ENCODE measurements at places on chromosomes 1 and 21.

DNA sequence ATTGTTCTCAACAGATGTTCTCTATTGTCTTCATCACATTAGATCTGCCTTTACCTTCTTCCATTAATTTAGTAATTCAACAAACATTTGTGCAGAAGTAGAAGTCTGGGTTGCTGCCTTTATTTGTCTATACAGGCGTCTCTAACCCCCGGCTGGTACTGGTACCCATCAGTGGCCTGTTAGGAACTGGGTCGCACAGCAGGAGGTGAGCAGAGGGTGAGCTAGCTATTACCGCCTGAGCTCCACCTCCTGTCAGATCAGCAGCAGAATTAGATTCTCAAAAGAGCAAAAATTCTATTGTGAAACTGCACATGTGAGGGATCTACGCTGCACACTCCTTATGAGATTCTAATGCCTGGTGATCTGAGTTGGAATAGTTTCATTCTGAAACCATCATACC is 12.9 kb upstream of the EDEM3 start:
- DNase-seq, result no peak

DNA sequence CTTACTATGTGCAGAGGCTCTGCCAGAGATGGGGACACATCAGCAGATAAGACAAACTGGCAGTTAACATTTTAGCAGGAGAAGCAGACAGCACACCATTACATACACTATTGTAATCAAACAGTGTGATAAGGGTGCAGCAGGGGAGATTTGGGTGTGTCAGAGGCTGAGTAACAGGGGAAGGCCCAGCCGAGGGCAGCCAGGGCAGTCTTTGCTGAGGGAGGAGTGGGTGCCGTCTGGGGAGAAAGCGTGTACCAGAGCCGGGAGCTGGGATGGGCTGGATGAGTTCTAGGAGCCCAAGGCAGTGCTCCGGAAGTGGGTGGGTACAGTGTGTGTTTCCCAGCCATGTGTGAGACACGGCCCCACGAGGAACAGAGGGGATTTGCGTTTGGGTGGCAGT is 31.2 kb downstream of the KCNA10 start:
- DNase-seq, result no peak

- DNase-seq, result no peak
Observed at GRCh38 chr1:40930174-40930964, 49.1 kb upstream of the CTPS1 start.

- DNase-seq, result no peak
Observed at GRCh38 chr1:170095976-170096748, 21.7 kb upstream of the KIFAP3 start.

- no peak for DNase-seq
Observed at GRCh38 chr1:158563853-158564252, 6.5 kb downstream of the OR6P1 start.

DNA sequence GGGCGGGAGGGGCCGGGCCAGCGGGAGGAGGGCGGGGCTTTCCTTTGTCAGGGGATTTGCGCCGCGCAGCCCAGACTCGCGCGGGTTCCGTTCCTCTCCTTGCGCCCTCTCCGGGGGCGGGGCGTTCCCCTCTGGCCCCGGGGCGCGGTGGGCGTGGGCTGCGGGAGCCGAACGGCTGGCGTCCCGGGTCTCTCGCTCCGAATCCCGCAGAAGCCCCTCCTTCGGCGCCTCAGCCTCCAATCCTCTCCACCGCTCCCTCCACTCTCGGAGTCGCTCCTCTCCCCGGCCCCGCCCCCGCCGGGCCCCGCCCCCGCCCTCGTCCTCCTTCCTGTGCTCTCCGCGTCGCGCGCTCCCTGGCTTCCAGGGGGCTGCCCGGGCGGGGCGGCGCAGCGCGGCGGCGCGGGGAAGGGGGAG is 82.8 kb upstream of the BMP8A start:
- DNase-seq, result peak; percentile 84

- no peak for DNase-seq
Observed at GRCh38 chr1:172180501-172181285, 239.8 kb upstream of the C1orf105 start.

- no peak for DNase-seq
Observed at GRCh38 chr1:56180520-56181190, 398.7 kb downstream of the PLPP3 start.

DNA sequence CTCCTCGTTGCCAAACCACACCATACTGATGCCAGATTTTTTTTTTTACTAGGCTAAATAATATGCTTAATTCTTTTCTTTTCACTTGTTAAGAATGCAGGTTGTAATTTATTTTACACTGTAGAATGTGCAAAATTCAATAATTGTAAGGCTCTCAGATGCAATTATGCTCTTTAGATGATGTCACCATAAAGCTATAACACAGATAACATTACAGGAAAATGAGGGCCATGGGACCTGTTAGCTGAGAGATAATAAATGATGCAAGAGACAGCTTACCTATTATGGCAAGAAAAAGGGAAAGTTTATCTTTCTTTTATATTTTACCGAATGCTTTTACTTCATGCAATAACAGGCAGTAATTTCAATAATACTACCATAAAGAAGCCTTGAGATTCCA is 35.4 kb downstream of the CHRM3 start:
- no peak for DNase-seq

- peak; percentile 82 for DNase-seq
Observed at GRCh38 chr21:16455978-16456377, 726.2 kb downstream of the USP25 start.

DNA sequence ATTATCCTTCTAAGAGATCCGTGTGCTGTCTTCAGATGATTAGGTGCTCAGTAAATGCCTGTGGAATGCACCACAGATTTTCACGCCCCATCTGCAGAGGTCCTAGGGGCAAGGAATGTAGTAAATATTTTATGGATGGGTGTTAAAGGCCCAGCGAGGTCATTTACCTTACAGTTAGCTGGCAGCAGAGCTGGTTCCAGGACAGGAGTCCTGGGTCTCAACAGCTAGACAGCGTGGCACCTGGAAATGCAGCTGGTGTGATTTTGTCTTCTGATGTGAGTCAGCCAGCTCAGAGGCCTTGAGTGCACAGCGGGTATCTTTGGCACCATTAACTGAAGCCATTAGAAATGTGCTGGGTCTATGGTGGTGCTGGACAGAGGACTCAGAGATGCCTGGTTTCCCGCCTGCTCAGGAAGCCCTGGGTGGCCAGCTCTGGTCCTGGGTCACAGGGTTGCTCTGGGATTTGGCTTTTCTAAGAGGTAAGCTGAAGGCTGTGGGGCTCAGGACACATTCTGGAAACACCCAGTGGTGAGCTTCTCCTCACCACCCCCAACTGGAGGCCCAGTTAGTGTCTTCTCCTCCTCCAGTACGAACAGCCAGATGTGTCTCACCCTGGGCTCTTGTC is 65.5 kb downstream of the DDX20 start:
- no peak for DNase-seq

- no peak for DNase-seq
Observed at GRCh38 chr1:231076802-231077201, 36.7 kb upstream of the FAM89A start.

DNA sequence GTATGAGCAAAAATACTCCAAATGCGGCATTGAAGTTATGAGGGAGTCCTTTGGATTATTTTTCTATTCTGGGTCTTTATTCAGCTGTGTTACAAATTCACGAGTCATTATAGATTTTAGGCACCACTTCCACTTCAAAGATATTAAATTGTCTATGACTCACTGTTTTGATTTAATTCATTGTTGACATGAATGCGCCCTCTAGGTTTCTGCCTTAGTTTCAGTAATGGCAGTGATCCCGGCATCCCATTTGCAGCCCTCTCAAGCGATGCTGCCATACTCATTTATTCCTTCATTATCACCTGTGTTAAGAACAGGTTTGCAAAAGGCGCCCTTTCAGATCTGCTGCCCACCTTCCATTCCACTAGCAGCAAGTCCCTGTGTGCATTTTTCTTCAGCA is 14.0 kb downstream of the RSPO1 start:
- no peak for DNase-seq

- no peak for DNase-seq
Observed at GRCh38 chr1:227568593-227568992, 5.2 kb downstream of the ZNF678 start.

DNA sequence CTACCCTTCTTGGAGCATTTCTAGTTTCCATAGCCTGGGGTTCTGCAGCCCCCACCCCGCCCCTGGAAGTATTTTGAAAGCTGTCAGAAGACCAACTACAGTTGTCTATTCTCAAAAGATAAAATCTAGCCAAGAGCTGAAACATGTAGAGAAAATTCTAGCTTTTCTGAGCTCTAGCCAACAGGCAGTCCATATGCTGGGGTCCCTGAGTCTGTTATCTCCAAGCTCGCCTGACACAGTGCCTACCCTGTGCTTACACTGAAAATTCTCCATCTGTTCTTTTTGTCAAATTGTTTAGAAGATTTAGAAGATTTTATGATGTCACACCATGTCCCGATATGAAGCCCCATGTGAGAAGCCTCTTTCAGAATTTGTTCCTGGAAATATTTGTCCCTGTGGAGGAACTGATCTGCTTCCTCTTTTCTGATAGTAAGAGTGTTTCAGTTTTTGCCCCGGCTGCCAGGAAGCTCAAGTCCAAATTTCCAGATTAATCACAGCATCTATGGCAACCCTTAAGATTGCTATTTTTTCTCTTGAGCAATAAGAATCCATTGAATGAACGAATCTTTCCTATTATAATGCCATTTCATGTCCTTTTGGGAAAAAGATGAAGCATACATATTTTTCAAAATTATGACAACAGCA is 23.7 kb upstream of the CSF3R start:
- no peak for DNase-seq

- DNase-seq, result no peak
Observed at GRCh38 chr1:18761948-18762840, 97.3 kb downstream of the TAS1R2 start.

- no peak for DNase-seq
Observed at GRCh38 chr1:202279806-202280205, 61.9 kb downstream of the UBE2T start.

GRCh38 chr1:48785869-48786268 is 9.2 kb upstream of the BEND5 start:
- DNase-seq, result no peak

DNA sequence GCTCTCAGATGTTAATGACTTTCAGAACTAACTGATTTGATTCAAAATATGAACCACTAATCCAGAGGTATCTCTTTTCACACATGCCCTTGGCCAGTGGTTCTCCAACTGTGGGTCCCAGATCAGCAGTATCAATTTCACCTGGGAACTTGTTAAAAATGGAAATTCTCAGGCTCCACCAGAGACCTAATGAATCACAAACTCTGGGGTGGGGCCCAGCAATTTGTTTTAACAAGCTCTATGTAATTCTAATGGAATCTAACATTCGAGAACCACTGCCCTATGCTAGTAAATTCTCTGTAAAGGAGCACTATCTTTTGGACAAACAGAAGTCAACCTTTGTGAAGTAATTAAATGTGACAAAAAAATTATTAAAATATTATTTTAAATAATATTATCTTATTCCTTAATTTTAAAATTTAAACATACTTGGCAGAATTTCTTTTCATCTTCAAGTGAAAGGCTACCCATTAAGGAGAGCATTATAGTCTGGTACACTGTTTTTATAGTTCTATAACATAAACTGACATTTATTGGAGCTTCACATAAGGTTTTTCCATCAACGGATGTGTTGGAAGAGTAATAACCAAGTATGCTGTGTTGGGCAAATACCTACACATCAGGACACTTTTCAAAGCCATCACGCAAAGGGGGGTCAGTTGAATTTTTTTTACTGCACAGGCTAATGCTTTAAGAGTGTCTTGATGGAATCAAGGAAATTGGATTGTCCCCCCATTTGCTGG is 130.4 kb downstream of the LHX4 start:
- no peak for DNase-seq

- no peak for DNase-seq
Observed at GRCh38 chr21:42993051-42993712, 18.8 kb downstream of the PKNOX1 start.

DNA sequence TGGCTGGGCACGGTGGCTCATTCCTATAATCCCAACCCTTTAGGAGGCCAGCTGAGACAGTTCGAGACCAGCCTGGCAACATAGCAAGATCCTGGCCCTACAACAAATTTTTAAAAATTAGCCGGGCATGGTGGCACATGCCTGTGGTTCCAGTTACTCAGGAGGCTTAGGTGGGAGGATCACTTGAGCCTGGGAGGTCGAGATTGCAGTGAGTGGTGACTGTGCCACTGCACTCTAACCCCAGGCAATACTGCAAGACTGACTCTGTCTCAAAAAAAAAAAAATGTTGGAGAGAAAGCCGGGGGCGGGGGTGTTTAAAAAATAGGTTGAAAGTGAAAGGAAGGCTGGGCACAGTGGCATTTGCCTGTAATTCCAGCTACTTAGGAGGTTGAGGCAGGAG is 16.5 kb downstream of the CLDN19 start:
- DNase-seq, result no peak

GRCh38 chr1:206921772-206922265 is at the start of gene FCMR:
Gene FCMR, minus strand, starts transcription at chr1:206921941. Its CDS starts 87 bp downstream, at chr1:206921854.
- DNase-seq, result no peak

GRCh38 chr1:119227456-119227855 is 87.0 kb upstream of the WARS2 start:
- DNase-seq, result no peak

DNA sequence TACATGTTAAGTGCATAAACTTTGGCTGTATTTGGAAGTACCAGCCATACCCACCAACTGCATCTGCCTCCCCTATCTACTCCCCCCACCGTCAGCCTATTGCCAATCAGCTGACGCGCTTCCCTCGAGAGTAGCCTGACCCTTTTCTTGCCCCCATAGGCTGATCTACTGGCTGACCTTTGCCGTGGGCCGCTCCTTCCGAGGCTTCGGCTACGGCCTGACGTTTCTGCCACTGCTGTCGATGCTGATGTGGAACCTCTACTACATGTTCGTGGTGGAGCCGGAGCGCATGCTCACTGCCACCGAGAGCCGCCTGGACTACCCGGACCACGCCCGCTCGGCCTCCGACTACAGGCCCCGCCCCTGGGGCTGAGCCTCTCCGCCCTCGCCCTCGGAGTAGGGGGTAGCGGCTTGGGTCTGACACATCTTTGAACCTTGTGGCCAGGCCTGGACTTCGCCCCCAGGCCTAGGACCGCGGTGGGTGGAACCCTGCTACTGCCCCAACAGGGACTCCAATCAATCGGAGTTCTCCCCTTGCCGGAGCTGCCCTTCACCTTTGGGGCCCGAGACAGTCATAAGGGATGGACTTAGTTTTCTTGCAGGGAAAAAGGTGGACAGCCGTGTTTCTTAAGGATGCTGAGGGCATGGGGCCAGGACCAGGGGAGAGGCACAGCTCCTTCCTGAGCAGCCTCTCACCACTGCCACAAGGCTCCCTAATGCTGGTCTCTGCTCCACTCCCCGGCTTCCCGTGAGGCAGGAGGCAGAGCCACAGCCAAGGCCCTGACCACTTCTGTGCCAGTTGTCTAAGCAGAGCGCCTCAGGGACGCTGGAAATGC is 4.0 kb downstream of the GLMP start:
- peak; percentile 35 for DNase-seq

All from astrocyte of the cerebellum (primary cell).